CD4-positive, alpha-beta T cell treated with Interleukin-15 for 4 hours (primary cell): ENCODE measurements at places on chromosomes 1 and 21.

GRCh38 chr1:45953934-45954847, 150.8 kb downstream of the MAST2 start:
- no peak for DNase-seq

- no peak for DNase-seq
These were observed 202.9 kb downstream of the TBX15 start for GRCh38 chr1:118785246-118785645.

- DNase-seq = no peak
These were observed 166.8 kb upstream of the IVNS1ABP start for GRCh38 chr1:185483664-185484450.

DNA sequence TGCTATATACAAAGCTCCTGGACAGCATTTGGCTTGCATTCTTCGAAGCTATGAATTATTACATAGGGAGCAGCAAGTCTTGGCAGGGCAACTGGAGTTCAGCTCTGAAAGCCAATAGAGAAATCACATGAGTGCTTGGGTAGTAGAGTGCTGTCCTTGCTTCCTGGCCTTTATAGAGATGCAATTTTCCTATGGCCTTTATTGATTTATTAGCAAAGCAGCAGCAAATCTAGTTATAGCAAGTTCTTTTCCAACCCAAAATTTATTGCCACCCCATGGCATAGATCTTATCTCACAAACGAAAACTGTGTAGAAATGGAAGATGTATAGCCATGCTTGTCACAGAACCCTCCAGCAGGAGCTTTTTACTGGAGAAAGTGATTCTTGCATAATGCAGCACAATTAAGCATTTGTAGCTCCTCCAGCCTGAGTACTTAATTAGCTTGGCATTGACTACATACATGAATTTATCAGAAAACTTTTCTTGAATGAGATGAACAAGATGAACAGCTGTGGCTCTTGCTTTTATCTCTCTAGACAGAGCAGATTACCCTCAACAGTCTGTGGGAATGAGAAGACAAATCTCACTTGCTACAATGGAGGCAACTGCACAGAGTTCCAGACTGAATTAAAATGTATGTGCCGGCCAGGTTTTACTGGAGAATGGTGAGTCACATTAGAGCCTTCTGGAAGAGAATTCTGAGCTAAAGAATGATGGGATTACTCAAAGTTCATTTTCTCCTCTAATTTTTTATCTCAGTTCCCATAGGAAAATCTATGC, 170.1 kb downstream of the CRB1 start:
- DNase-seq = no peak

DNA sequence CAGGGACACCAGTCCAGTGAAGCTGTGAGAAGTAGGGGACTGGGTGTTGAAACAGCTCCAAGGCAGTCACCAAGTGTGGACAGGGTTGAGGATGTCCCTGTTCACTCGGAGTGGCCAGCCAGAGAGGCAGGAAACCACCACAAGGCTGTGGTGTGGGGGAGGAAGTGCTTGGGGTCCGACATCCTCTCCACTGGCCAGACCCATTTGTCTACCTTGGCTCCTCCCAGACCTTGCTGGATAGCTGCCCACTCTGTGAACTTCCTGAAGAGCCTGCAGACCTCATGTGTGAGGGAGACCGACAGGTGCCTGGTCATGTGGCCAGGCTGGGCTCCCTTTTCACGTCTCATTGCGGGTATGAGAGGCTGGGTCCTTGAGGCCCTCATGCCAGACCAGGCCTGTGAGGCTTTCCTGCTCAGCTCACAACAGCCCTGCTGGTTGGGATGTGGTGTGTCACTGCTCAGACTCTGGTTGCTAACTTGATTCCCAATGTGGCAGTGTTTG, 21.8 kb downstream of the CYP4B1 start:
- DNase-seq = no peak

DNA sequence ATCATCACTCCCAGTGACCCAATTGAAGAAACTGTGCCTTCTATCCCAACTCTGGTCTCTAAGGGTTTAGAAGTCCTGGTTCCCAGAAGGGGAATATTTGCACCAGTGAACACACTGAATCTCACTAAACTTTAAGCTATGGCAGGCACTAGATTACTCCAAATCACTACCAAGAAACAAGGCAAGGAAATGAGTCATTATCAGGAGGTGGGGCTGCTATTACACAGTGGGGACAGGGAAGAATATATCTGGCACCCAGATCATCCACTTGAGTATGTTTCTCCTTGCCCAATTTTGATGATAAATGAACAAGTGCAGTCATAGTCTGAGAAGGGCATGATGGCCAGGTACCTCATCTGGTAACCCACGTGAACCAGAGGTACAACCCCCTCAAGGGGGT, 7.0 kb downstream of the MRPL9 start:
- no peak for DNase-seq

- no peak for DNase-seq
These were observed 23.2 kb upstream of the TMEM222 start for GRCh38 chr1:27298632-27299384.

DNA sequence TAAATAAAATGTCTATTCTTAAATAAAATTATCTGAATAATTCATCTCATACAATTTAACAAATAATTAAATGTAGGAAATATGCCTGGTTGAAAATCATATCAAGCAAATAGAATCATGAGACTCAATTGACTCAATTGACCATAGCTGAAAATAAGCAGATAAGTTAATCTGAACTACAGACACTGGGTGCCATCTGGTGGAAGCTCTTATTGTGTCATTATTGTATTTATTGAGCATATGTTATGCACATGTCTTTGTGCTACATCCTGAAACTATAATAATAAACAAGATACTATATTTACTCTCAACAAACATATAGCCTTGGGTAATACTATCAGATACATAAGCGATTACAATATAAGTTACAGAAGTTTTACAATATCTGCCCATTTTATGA, 41.0 kb downstream of the BRINP3 start:
- no peak for DNase-seq

GRCh38 chr1:228742281-228742860, 7.1 kb downstream of the RHOU start:
- no peak for DNase-seq

- DNase-seq = no peak
These were observed 54.2 kb upstream of the SLC44A3 start for GRCh38 chr1:94765958-94766357.

DNA sequence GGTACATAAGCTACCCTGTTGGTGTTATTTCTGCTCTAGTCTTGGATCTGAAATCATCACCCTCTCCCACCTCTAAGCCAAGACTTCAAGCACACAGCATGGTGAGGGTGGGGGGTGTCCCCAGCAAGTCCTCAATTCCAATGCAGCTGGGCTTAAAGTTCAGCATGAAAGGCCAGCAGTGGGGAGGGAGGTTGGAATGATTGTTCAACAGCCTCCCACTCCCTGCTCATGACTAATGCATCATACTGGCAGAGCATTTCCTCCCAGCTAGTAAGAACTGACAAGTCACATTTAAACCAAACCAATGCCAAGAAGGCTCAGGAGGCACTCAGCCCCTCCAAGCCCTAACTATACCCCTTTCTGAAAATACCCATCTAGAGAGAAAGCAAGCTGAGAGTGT, 50.1 kb downstream of the TIAM1 start:
- DNase-seq = no peak

GRCh38 chr1:40310129-40310461, 7.0 kb downstream of the COL9A2 start:
- DNase-seq = no peak

GRCh38 chr1:116388122-116388521, 15.1 kb downstream of the ATP1A1 start:
- peak; percentile 25 for DNase-seq

GRCh38 chr1:114735479-114735878, 18.9 kb upstream of the NRAS start:
- no peak for DNase-seq

GRCh38 chr1:28917757-28918118, 3.4 kb downstream of the EPB41 start:
- DNase-seq = peak; percentile 26

DNA sequence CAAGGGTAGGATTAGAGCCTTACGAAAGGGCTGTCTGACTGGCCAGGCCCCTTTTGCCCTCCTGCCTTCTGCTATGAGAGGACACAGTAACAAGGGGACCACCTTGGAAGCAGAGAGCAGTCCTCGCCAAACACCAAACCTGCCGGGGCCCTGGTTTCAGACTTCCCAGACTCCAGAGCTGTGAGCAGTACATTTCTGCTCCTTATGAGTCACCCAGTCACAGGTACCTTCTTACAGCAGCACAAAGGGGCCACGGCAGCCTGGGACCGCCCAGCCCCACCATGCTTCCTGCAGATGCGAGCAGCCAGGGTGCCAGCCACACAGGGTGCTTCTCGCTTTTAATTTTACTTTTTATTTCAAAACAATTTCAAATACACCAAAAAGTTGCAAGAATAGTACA, 17.2 kb upstream of the POFUT2 start:
- DNase-seq = peak; percentile 34

GRCh38 chr1:158148468-158148867, 32.2 kb upstream of the CD1D start:
- DNase-seq = no peak

DNA sequence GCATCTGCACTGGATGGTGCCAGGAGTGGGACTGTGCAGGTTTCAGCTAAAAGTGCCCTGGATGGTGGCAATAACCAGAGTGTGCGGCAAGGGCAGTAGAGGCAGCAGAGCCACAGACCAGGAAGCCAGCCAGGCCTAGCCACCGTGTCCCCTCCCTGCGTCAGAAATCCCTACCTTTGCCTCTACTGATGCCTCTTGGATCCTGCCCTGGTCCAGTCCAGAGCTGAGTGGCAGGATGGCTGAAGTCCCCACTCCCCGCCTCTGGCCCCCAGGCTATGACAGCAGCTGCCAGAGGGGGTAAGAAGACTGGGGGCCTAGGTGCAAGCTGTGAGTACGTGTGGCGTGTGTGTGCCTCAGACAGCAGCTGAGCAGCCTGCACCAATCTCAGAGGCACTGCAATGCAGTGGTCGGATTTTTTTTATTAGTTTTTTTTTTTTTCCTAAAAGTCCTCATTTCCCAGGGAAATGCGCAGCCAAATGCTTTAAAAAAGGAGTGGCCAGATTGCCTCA, 51.9 kb downstream of the SYT2 start:
- DNase-seq = no peak

DNA sequence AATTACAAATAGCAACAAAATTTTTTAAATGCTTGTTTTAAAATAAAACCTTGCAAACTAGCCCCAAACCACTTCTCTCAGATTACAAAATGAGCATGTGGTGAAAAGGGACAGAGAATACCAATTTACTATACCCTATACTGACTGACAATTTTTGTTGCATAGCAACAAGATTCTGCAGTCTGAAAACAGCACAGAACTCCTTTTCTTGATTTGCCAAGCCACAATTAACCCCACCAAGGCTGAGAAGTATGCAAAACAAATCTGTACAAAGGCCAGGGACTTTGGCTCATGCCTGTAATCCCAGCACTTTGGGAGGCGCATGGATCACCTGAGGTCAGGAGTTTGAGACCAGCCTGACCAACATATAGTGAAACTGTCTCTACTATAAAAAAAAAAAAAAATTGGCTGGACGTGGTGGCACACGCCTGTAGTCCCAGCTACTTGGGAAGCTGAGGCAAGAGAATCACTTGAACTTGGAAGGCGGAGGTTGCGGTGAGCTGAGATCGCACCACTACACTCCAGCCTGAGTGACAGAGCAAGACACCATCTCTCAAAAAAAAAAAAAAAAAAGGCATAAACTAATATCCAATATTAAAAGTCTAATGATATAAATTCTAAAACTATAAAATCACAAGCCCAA, 21.8 kb downstream of the ENAH start:
- DNase-seq = no peak

DNA sequence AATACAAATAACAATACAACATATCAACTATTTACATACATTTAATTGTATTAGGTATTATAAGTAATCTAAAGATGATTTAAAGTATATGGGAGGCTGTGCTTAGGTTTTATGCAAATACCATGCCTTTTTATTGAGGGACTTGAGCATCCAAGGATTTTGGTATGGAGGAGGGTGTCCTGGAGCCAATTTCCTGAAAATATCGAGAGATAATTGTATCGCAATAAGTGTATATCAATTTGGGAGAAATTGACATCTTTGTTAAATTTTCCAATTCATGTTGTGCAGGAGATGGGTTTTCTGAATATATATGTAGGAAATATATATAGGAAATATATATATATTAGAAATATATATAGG, 63.5 kb downstream of the ATP1A1 start:
- no peak for DNase-seq

GRCh38 chr1:202229376-202229775, 35.8 kb downstream of the LGR6 start:
- no peak for DNase-seq

DNA sequence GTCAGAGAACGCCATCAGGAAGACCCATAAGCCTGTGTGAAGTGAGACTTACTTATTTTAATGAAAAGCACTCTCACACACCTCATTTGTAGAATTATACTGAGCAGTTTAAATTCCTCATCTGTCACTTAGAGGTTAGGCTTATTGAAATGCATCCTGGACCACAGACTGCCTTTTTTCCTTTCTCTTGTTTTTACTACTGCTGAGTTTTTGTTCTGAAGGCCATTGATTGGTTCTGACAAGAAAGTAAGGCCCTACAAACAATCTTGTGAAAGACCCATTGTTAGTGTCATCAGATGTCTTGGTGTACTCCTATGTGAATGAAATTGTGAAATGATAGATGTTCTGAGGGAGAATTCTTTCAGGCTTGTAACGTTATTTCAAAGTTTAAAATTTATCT, 1343.3 kb upstream of the ADGRL2 start:
- no peak for DNase-seq
